ENCODE measurements at places on chromosomes 6 and 20.

GRCh38 chr6:39515006-39515405, 192.5 kb upstream of the KCNK16 start:
- DNase-seq, result no peak

DNA sequence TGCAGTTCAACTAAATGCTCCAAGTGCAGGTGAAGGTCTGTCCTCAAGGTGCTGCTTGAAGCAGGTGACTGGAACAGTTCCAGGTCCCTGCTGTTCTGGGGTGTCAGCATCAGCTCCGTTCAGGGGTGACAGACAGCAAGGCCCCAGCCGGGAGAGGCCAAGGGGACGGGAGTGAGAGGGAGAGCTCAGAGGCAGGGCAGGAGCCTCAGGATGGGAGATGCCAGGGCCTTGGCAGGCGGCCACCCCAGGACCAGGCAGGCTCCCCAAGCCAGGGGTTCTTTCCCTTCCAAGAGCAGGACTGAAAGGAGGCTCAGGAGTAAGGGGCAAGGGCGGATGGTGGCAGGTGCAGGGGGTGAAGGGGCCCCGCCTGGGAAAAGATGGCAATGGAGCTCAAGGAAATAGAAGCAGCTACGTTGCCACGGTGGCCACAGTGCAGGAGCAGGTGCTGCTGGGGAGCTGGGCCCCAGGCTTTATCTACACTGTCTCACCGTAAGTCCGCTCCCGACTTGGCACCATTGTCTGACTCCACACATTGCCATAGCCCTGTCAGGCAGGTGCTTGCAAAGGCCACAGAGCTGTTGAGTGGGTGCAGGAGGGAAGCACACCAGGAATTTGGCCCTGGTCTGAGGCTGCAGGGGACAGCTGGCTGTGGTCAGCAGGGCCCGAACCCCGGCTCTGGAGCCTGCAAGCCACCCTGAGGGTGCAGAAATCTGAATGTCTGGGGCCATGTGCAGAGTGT, 43.1 kb downstream of the ERMARD start:
- DNase-seq, result no peak

- DNase-seq, result no peak
These were observed 3.4 kb downstream of the NAPB start for GRCh38 chr20:23417861-23418260.

GRCh38 chr20:32010666-32011065, 428 bp downstream of the CCM2L start:
- no peak for DNase-seq

- no peak for DNase-seq
These were observed 45.4 kb upstream of the ID1 start for GRCh38 chr20:31559704-31560093.

DNA sequence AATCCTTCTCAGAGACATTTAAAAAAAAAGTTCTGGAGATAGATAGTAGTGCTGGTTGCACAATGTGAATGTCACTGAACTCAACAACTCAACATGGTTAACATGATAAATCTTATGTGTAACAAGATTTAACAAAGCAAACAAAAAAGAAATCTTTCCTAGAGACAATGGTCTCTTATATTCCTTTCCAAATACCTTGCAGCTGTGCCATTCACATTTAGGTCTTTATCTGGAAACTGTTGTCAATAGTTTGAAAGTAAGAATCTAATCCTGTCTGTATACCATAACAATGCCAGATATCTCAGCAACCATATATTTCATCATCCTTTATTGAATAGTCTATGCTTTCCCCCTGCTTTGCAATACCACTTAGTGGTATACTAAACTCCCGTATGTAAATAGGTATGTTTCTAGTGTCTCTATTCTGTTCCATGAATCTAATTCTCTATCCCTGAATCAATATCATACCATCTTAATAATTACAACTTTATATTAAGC, 2.1 kb downstream of the SERAC1 start:
- DNase-seq, result no peak

DNA sequence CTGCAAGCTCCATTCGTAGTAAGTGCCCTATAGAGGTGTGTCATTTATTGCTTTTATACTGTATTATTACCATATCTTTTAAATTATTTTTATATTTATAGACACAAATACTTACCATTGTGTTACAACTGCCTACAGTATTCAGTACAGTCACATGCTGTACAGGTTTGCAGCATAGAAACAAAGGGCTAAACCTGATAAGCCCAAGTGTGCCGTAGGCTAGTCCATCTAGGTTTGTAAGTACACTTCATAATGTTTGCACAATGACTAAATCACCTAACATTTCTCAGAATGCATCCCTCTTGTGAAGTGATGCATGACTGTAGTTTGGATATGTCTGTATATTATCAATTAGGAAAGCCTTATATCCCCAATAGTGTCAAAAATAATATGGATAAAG, 122.8 kb downstream of the CLVS2 start:
- DNase-seq, result peak; percentile 84

DNA sequence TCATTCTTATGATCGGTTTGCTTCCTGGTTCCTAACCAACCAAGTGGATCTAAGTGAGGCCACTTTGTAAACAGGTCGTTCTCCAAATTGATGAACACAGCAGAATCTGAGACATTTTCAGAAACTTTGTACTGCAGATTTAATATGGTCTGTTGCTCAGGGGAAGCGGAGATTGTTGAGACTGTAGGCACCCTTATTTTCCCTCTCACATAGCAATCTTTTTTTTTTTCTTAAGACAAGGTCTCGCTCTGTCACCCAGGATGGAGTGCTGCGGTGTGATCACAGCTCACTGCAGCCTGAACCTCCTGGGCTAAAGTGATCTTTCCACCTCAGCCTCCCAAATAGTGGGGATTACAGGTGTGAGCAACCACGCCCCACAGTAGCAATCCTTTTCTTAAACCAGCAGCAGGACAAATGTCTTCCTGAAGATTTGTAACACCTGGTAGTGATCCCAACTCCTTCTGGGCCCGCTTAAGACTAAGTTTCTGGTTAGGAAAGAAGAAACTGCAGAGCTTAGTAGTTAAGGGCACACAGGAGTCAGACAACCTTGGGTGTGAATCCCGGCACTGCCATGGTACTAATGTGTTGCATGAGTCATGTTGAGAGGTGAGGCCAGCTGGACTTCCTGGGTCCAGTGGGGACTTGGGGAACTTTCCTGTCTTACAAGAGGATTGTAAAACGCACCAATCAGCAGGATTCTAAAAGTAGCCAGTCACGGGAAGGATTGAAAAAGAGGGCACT, 48.4 kb upstream of the EZR start:
- DNase-seq, result no peak

DNA sequence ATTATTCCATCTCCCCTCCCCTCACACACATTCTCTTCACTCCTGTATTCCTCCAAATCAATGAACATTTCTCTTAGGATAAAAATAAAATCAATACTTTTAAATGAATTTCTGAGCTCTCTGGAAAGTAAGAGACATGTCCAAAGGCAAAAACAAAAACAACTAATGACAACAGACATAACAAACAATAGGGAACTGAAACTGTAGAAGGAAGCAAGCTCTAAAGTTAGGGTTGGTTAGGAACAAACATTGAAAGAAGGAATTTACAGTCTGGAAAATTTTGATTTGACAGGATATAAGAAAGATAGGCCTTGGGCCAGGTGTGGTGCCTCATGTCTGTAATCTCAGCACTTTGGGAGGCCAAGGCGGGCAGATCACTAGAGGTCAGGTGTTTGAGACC, 17.5 kb upstream of the MYCT1 start:
- DNase-seq, result no peak

GRCh38 chr6:30127238-30128093, 8.5 kb upstream of the TRIM40 start:
- DNase-seq, result no peak

GRCh38 chr20:22426772-22427171, 157.6 kb downstream of the FOXA2 start:
- DNase-seq, result no peak

- no peak for DNase-seq
These were observed 201.0 kb upstream of the ZNF217 start for GRCh38 chr20:53794529-53795115.

DNA sequence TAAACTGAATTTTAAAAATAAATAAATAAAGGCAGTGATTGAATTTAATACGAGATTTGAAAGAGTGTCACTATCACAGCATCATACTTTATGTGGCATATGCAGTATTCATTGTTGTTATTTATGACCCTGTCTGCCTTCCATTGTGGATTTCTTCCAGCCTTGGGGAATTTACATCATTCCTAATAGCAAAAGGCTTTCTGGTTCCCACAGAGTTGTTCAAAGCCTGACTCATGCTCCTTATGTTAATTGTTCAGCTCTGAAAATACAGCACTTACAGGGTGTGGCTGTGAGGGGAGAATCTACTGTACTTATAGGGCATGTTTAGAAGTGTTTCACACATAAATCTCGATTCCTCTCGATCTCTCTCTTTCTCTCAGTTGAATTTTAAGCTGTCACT, 54.4 kb downstream of the JAG1 start:
- no peak for DNase-seq

GRCh38 chr20:63536241-63536977, 767 bp downstream of the PTK6 start:
- DNase-seq, result no peak

GRCh38 chr6:36826520-36827227, 12.6 kb downstream of the CPNE5 start:
- DNase-seq, result no peak

DNA sequence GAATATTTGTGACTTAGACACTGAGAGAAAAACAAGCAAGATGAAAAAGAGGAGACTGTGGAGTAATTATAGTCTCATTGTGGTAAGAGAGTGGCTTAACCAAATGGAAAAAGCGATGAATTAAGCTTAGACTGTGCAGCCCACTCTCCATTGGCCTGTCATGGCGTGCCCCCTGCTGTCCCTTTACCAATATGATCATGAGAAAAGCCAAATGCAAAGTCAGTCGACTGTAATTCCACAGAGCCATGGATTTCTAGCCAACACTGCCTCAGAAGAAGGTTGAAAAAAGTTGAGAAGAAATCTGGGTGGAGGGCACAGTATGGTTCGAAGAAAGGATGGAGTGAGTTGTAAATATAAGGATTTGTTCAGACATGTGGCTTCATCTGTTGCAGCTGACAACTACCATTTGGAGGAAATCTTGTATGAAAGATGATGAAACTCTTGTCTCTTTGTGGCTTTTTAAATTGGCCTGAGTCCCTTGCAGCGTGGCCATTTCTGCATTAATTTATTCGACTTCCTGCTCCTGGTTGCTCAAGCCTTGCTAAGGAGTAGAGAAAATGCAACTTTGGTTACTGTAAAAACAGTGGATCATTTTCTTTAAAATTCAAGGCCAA, 251.4 kb downstream of the DOK5 start:
- no peak for DNase-seq

- no peak for DNase-seq
These were observed 31.9 kb downstream of the NTSR1 start for GRCh38 chr20:62740286-62741141.

DNA sequence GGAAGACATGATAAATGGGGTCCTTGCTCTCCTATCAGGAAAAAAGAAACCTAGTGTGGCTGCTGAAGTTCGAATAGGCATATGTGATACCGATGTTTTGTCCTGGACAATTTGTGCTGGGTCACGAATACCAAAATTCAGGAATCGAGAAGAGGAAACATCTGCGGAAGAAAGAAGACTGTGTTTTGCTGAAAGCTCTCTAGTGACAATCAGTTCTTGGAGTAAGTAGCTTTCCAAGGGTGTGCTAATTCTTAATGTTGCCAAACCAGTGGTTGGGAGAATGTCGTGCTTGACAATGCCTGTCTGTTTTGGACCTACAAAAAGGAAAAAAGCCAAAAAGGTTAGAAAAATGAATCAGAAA, 956.1 kb downstream of the PHF3 start:
- DNase-seq, result no peak

DNA sequence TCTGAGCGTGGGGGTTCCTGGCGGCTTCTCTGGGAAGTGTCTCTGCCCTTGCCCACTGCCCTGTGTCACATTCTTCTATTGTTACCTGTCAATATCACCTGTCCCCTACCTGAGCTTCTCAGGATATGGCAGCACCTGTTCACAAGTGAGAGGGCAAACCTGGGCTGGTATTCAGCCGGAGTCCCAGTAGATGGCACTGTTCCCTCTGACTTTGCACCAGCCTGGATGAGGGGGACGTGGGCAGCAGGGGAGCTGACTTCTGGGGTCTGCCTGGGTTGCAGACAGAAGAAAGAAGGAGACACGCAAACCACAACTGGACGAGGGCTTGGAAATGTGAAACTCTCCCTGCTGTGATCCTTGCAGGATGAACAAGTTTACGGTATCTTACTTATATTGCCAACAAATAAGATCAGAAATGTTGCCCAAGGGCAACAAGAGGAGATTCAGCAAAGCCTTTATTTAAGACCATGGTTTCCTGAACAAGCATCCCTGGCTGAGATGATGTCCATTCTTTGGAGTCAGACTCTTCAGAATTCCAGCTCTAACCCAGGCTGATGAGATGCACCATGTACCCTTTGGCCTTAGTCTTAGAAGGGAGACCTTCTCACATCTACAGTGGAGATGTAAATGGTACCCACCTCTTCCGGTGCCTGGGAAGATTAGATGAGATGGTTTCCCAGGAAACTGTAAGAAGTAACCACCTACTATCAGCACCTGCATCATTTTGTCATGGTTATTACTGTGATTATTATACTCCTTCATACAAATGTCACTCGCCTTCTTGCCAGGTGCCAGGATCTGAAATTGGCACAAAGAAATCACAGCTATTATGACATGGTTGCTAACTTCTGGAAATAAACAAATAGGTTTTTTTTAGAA, 400.0 kb upstream of the CDH4 start:
- DNase-seq, result peak; percentile 8

DNA sequence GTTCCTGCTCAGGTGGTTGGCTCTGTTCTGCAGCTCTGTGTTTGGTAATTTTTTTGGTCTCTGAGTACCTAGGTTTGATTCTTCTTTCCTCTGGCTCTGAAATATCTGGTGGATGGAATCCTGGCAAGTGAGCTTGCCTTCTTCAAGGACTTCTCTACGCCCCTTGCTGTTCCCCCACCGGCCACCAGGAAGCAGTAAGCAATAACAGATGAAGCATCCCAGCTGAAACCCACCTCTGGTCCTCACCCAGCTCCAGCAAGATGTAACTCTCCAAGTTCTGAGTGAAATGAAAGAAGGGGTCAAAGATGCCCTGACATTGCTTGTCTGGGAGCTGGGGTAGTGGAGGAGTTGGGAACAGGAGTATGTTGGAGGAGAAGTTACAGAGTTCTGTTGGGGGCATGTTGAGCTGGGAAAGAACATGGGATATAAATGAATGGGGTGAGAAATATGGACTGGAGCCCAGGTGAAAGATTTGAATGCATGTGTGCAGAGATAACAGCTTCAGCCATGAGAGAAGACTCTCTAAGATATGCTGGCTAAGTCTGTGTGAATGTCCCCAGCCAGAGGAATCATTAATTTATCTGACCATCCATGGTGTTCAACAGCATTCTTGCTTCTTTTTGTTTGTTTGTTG, 51.3 kb upstream of the GLP1R start:
- DNase-seq, result no peak

GRCh38 chr20:9635750-9636149, 121.4 kb downstream of the LAMP5 start:
- no peak for DNase-seq

- DNase-seq, result no peak
These were observed 28.8 kb downstream of the RIOK1 start for GRCh38 chr6:7418238-7418905.

DNA sequence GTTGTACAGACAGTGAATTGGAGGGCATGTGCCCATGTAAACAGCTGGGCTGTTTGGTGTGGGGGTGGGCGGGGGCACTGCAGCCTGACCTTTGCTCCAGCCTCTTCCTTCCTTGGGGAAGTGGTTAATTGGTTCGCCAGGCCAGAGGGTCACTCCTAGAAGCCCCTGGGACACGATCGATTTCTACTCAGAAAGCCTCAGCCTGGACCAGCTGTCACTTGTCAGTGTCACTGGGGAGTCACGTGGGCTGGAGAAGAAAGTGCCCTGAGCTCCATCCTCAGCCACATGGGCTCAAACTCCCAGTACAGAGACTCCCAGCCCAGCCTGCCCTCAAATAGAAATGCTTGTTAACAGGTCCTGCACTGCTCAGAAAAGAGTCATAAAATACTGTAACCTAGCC, 423.8 kb upstream of the SULF2 start:
- DNase-seq, result no peak

Measured in NCI-H2029 treated with DMSO at 0.1 percent for 48 hours (cell line).